LNCaP clone FGC (cell line): ENCODE measurements at places on chromosomes 6 and 20.

DNA sequence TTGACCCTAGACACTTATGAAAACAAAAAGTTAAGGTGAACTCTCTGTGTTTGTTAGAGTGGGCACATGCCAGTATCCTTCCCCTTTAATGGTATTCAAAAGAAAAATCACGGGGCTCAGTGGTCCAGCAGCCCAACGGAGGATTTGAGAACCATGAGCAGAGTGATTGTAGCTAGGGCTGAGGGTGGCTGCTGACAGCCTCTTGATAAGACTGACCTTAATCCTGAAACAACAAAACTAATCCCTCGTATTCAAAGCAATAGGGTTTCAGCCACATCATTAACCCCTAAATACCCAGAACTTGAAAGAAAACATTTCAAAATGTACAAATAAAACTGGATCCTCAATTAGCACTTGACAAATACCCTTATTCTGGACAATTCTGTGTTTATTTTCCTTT, 95.1 kb downstream of the SNAP25 start:
- DNase-seq: no peak

DNA sequence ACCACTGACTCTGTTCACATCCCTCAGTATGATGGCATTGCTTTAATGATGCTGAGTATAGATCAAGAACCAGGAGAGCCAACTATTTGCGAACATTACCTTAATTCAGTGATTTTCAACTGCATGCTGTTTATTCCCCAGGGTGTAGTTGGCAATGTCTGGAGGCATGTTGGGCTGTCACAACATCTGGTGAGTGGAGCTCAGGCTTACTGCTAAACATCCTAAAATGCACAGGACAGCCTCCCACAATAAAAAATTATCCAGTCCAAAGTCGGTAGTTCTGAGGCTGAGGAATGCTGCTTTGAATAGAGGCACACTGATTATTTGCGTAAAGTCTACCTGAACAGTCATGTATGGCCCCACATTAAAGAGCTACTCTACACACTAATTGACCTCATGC, 94.8 kb upstream of the OPRM1 start:
- DNase-seq: no peak

DNA sequence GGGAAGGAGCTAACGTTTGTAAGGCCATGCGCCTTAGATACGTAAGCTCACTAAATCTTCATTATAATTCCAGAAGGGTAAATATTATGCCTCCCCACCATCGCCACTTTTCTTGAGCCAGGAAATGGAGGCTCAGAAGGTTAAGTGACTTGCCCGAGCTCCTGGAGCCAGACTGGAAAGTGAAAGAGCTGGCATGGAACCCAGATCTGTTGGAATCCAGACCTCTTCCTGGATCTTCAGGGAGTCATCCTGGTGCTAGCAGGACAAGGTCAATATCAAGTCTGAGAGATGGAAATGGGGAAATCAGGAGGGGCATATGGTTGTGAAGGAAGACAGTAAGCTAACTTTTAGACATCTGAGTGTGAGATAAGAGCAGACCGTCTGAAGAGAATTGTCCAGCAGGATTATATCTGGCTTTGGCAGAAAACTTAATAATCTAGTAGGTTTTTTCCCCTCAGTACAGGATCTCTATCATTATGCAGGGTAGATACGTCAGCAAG, 6.2 kb downstream of the TMEM200A start:
- no peak for DNase-seq

GRCh38 chr6:330948-331347, 38.7 kb downstream of the DUSP22 start:
- DNase-seq: peak; percentile 86

DNA sequence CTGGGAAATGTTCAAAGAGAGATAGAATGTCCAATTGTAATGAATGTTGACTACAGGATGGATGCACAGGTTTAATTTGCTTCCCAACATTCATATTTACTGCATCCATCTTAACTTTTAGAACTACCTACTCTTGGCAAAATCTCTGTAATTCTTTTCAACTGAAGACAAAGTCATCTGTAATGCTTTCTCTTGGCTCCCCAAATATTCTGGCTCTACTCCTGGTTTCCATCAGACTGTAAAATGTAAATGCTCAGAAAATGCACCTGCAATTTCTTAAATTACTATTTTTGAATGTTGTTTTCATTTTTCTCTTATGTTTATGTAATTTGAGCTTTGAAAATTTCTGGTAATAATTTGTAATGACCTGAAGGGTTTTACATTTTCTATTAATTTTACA, 480.8 kb upstream of the IMPG1 start:
- DNase-seq: no peak
